Activated T-cell treated with anti-CD3 and anti-CD28 coated beads for 24 hours (primary cell): ENCODE measurements at places on chromosomes 12 and 14.

DNA sequence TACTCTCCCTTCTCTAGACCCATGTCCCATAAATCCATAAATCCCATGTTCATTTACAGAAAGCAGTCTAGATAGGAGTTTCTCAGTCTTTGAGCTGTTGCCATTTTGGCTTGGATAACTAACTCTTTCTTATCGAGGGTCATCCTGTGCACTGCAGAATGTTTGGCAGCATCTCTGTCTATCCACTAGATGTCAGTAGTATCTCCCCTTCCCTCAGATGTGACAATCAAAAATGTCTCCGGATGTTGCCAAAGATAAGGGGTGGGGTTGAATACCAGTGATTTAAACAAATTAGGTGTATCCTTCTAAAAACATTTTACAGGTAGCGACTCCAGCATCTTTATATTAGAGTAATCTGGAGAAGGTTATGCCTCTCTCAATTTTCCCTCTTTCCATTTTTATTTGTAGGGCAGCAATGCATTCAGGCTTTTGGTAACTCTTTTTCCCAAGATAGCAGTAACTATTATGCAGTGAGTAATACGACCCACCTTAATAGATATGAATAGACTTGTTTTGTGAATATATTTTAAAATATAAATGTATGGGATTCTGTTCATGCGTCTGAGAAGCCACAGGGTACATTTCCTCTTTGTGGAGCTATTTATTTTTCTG, 100.7 kb downstream of the LRRK2 start:
- DNase-seq = no peak

- no peak for DNase-seq
Measured at GRCh38 chr12:18857656-18858055, 119.7 kb downstream of the CAPZA3 start.

GRCh38 chr14:94970941-94971730, 186.2 kb downstream of the DICER1 start:
- DNase-seq = no peak

DNA sequence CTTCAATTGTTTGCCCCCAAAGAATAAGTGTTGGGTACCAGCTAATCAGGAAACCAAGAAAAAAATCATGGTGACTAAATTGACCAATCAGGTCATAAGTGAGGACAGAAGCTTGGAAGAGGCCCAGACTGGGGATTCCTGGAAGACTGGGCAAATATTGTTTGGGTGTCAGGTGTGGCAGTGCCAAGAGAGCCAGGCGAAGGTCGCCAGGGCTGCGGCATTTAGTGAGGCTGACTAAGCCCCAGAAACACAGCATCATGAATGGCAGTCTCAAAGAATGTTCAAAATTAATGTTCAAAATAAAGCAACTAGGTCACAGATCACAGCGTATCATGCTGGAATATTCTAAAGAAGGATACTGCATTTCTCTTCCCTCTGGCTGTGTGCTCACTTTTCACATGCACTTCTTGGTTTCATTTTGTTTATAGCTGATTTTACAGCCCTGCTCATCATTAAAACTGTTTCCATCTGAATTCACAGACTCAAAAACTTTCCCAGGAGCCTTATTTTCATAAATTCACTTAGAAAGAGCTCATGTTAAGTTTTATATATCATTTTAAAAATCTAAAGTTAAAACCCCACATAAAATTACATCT, 85.3 kb upstream of the OVCH1 start:
- no peak for DNase-seq

DNA sequence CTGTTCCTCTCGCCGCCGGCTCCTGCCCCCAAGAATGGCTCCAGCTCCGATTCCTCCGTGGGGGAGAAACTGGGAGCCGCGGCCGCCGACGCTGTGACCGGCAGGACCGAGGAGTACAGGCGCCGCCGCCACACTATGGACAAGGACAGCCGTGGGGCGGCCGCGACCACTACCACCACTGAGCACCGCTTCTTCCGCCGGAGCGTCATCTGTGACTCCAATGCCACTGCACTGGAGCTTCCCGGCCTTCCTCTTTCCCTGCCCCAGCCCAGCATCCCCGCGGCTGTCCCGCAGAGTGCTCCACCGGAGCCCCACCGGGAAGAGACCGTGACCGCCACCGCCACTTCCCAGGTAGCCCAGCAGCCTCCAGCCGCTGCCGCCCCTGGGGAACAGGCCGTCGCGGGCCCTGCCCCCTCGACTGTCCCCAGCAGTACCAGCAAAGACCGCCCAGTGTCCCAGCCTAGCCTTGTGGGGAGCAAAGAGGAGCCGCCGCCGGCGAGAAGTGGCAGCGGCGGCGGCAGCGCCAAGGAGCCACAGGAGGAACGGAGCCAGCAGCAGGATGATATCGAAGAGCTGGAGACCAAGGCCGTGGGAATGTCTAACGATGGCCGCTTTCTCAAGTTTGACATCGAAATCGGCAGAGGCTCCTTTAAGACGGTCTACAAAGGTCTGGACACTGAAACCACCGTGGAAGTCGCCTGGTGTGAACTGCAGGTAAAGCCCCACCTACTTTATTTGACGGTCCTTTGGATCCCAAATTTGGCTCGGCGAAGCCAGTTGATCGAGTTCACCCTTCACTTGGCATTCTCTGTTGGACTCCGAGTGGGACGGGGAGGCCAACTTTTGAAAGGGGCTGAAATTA, 1.5 kb downstream of the WNK1 start:
- peak; percentile 28 for DNase-seq

DNA sequence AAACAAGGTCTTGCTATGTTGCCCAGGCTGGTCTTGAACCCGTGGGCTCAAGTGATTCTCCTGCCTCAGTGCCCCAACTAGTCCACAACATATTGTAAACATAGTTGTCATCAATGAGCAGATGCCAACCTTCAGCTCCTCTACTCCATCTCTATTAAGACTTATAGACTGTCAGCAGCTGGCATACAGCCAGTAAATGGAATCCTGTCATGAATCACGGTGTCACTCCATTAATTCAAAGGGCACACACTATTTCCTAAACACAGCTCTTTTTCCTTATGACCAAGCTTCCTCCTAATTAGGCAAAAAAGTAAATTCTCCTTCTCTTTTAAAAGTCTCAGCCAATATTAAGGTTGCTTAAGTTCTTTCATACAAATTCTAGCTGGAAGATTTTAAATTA, 111.2 kb downstream of the ITPR2 start:
- DNase-seq = no peak

- DNase-seq = no peak
Measured at GRCh38 chr12:578748-579419, 84.4 kb downstream of the NINJ2 start.

- no peak for DNase-seq
Measured at GRCh38 chr14:54676812-54677708, 110.1 kb downstream of the SAMD4A start.

DNA sequence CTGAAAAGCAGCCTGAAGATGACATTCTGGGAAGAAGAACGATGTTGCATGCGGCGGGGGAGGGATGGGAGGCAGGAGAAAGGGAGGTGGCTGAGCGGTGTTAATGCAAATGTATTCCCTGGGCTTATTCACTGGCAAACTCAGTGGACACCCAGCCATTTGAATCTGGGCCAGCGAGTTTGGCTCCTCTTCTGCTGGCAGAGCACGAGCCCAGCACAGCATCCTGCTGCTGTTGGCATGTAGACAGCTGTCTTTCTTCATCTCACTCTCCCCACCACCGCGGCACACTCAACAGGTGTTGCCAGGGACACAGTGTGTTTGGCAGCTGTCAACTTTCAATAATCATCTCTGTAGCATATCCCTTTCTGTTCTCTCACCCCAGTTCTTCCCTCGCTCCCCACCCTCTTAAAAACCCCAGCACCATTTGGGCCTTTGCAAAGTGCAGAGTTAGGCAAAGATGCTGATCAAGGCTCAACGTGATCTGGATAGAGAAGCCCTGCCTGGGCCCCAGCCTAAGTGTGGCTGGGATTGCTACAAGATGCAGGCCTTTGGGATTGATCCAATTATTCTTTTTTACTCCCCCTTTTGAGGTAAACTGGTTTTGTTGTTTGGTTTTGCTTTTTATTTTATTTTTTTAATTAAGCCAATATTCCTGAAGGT, 131.9 kb downstream of the EXOC5 start:
- DNase-seq = no peak
